Fibroblast of pulmonary artery (primary cell): ENCODE measurements at places on chromosomes 13 and 19.

GRCh38 chr19:42420055-42420544 is 7.1 kb downstream of the LIPE start:
- DNase-seq = peak; percentile 52

DNA sequence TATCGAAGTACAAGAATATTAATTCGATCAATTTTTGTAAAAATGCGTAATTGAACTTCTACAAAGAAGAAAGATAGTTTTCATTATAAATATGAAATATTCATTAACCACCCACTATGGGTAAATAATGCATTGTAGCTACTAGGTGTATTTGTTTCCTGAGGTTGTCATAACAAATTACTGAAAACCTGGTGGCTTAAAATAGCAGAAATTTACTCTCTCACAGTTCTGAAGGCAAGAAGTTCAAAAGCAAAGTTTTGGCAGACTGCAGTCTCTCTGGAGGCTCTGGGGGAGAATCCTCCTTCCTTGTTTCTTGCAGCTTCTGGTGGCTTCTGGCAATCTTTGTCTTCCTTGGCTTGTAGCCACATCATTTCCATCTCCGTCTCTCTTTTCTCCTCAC is 99.2 kb upstream of the MIR17HG start:
- DNase-seq = no peak

- no peak for DNase-seq
Observed at GRCh38 chr13:21529146-21529893, 70.2 kb upstream of the ZDHHC20 start.

GRCh38 chr13:111129465-111130115 is 14.5 kb downstream of the ARHGEF7 start:
- no peak for DNase-seq

DNA sequence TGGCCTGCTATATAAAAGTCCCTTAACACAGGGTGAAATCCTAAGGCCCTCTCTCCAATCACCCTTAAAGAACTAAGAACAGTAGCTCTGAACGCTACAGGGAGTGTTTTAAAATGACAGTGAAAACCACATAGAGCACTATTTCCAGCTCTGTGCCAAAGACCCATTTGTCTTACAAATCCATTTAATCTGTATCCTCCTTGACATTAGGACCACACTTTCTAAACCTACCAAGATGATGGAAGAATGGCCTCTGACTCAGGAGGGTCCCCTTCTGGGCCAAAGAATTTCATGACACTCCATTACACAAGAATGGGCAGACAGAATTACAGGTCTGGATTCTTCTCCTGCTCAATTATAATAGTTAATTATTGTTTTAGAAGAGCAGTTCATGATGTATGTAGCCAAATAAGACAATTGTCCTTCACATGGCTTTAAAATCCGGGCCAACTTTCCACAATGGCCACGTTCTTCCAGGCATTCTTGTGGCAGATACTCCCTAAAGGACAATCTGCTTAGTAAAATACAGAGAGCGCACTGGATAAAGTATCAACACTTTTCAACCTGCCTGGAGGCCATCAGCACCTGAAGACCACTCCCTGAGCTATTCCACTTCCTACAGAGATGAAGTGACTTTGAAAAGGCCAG is 61.0 kb downstream of the STK24 start:
- no peak for DNase-seq

DNA sequence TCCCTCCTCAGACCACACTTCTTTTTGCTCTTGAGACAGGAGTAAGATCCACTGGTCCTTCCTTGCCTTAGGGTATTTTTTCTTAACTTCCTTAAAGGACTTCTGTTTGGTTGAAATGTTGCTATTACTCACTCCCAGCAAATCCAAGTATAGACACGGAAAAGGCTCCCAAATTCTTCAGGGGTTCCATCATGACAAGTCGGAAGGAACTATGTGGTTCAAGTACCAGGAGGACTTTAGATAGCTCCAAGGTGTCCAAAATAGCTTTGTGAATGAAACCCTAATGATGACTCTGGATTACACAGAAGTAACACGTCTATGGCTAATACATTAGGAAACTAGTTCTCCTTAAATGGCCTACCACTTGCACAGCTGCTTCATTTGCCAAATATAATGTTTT is 238.7 kb downstream of the KCTD12 start:
- DNase-seq = no peak

DNA sequence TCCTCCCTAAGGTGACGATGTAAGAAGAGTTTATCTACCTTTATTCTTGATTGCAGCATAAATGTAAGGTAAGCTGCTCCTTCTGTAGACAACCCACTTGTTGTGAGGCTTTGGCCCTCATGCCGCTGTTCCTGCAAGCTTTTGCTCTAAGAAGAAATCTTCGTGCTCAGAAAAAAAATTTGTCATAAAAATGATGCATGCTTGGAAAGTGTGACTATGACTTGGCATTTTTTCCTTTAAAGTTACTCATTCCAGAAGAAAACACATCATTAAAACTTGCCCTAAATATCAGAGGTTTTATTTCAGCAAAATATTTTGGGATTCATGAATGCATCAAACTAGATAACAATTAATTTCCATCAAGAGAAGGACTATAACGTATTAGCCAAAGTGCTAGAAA is 39.8 kb downstream of the KCTD12 start:
- no peak for DNase-seq

GRCh38 chr13:61728471-61728870 is 312.8 kb upstream of the PCDH20 start:
- DNase-seq = peak; percentile 79
